Ovary (tissue), 10 donors: ENCODE measurements at places on chromosomes 3 and 15.

DNA sequence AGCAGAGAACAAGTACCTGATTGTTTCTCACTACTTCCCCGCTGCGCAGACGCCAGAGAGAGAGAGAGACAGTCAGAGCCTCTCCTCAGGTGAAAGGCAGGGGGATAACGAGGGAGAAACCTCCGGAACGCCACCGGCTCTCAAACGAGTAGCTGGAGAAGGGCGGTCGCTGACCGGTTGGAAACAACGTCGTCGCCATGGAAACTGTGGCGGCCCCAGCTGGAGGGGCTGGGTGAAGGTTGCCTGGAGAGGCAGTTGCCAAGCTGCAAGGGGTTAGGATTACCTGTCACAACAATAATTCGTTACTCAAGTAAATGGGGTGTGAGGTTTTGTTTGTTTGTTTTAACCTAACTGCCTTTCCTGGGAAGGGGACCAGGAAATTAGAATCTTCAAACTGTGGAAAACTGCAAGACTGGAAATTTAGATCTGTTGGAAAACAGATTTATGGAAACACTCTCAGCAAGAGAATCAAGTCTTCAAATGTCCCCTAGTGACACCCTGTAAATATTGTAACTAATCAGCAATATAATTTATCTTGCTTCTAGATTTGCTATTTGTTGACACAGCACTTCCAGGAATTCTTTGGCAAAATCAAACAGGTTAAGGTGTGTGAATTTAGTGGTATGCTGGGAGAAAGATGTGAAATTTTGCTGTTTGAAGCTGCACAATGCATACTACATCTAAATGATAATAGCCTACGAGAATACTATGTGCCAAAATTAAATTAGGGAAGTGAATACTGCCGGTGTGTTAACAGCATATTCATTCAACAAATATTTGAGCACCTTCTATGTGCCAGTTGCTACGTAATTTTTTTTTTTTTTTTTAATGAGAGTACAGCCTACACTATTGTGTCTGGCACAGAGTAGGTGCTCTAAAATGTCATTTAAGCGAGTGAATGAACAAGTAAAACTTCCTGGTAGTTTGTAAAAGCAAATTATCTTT is at the start of gene DNAH12:
Gene DNAH12 (minus strand): TSS at position 164 of the 945 bp plus-strand sequence. CDS start 1,474 bp downstream, outside the sequence.
- DNase-seq, result peak; percentile 68

GRCh38 chr3:180980611-180981010 is 8.9 kb downstream of the DNAJC19 start:
- DNase-seq, result no peak

- DNase-seq, result no peak
Observed at GRCh38 chr3:176971613-176972174, 225.6 kb downstream of the TBL1XR1 start.

DNA sequence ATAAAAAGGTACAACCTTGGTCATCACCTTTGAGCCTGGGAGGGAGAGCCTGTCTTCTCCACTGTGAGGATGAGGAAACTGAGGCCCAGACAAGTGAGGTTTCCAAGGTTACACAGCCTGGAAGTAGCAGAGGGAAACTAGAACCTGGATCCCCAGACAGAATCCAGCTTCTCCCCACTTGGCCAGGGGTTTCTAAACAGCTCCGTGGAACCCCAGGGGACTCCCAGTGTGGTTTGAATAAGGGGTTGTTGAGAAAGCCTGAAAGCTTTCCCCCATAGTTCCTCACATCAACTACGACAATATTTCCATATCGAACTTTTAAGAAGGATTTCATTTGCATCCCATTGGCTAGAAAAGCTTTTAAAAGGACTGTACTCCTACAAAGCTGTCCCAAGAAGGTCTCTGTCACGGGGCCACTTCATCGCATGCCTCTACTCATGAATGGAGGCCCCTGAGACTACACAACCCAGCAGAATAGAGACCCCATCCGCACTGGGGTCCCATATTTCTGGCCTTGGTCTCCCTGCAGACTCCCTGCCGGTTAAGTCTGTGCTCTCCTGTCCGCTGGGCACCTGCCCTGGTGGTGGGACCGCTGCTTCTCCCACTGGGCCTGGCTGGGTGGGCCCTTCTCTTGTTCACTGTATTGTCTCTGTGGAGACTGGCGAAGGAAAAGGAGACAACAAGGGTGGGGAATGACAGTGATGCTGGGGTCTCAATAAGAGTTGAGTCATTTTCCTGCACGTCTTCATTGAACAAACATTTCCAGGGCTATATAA is 178.5 kb downstream of the SMAD6 start:
- DNase-seq, result no peak

DNA sequence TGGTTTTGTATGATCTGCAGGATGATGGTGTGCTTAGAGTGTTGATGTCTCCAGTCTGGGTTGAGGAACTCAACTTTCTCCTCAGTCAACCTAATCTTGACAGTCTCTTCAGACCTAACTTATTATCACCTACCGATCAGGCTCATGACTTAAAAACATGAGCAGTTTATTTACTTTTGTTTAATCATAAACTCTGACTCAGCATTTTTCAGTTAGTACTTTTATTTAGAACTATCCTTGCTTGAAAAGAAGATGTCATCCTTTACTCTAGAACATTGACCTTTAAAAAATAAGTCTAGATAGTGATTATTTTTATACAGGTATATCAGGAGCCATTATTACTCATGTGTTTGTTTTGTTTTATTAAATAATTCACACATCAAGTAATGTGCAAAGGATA is 414.8 kb downstream of the AGBL1 start:
- DNase-seq, result no peak

DNA sequence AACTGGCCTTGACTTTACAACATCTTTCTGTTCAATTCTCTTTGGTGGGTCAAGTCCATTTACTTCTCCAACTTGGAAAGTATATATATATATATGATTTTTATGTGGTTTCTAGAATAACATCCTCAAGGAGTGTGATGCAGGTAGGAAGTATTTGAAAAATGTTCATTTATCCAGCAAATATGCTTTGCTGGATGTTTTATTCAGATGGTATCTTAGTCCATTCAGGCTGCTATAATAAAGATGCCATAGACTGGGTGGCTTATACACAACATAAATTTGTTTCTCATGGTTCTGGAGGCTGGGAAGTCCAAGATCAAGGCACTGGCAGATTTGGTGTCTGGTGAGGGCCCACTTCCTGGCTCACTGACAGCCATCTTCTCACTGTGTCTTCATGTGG is 168.7 kb upstream of the RASGRP1 start:
- DNase-seq, result no peak

GRCh38 chr3:100040451-100041225 is 73.7 kb downstream of the FILIP1L start:
- no peak for DNase-seq

- no peak for DNase-seq
Observed at GRCh38 chr3:155995525-155996370, 124.6 kb upstream of the KCNAB1 start.

DNA sequence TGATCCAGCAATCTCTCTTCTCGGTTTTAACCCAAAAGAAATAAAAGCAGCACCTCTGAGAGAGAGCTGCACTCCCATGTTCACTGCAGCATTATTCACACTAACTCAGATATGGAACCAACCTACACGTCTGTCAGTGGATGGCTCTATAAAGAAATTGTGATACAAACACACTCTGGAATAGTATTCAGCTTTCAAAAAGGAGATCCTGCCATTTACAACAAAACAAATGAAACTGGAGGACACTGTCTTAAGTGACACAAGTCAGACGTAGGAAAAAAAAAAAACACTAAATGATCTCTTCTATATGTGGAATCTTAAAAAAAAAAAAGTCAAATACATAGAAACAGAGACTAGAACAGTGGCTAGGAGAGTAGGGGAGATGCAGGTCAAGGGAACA is 9.2 kb downstream of the HERC1 start:
- no peak for DNase-seq

- peak; percentile 63 for DNase-seq
Observed at GRCh38 chr15:67107014-67107812, 41.8 kb downstream of the SMAD3 start.

DNA sequence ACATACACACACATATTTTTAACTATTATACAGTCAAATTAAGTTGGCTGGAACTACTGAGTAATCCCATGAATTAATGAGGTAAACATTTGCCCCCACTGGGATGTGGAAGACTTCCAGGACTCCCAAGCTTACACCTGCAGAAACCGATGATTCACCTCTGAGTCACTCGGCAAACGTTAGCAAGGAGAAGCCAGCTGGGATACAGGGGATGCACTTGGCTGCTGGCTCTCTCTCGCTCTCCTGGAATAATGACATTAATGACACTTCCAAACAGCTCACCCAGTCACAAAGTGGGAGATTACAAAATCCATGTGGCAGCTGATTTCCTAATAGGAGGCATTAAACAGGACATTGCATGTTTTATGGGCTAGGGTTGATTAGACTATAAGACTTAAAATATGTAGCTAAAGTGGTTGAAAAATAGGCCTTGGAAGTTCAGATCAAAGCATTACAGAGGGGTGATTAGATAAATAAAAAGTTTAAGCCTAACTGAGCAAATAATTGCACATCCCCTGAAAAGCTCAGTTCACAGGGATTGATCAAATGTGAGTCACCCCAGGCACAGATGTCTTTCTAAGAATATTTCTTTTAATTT is 500.9 kb downstream of the SOX2 start:
- no peak for DNase-seq

GRCh38 chr3:42688016-42688415 is 2.7 kb downstream of the KLHL40 start:
- no peak for DNase-seq

DNA sequence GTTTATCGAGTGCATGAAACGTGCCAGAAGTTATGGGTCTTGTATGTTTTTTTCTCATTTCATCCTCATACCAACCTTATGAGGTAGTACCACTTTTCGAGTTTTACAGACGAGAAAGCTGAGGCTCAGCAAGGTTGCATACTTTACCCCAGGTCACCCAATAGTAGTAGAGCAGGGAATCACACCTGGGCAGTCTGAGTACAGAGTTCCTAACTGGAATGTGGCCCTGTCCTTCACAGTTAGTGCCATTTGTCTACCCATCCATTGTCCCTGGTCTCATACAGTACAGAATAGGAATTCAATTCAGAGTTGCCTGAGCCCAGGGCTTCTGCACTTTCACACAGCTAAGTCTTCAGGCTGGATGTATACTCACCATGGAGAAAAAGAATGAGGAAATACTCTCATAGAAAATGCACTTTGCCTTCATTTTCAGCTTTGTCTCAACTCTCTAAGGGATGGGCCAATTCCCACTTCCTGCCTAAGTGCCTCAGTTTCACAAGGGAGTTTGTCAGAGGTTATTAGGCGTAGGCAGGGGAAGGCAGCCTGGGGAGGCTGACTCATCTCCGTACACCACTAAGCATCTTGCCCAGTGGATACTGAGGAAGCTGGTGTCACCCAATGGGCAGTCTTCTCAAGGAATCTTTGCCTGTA is 93.2 kb downstream of the TMEM212 start:
- no peak for DNase-seq

DNA sequence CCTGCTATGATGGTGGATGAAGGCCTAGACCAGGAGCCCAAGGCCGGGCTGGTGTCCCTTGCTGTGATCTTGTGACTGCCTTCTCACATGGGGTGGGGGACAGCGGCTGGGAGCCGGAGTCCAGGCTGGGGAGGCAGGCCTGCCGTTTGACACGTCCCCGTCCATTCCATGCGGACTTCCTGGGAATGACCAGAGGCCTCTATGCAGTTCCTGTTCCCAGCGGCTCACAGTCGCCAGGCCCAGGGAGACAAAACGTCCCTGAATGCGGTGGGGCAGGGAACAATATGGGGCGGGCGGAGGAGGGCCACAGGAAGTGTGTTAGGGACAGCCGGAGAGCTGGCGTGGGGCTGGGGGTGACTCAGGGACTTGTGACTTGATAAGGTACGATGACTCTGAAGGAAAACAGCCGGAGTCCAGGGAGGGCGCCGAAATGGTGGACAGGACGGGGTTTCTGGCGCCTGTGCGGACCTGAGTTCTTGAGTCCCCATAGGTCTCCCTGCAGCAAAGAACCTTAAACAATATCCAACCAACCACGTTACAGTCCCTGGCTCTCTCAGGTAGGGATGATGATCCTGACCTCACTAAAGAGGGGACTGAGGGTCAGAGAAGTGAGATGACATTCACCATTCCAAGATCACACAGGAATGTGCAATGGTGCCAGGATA is 40.5 kb upstream of the SMAD6 start:
- no peak for DNase-seq

- DNase-seq, result no peak
Observed at GRCh38 chr3:123300583-123300982, 98.8 kb downstream of the SEC22A start.

DNA sequence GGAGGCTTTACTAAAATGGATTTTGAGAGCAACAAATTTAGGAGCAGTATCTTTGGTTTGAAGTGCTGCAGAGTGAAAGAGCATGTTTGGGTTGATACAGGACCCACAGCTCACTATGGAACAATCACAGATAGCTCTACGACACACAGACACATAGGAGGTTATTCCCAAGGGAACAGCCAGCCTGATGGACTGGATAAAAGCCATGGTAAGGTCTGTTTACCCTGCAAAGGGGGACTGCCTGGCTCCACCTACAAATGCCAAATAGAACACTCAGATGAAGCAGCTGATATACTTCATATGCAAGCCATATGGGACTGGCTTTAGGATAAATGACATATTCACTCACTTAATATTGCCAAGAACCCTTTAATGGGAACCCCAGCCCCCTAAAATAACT is 75.4 kb downstream of the CDC25A start:
- no peak for DNase-seq

DNA sequence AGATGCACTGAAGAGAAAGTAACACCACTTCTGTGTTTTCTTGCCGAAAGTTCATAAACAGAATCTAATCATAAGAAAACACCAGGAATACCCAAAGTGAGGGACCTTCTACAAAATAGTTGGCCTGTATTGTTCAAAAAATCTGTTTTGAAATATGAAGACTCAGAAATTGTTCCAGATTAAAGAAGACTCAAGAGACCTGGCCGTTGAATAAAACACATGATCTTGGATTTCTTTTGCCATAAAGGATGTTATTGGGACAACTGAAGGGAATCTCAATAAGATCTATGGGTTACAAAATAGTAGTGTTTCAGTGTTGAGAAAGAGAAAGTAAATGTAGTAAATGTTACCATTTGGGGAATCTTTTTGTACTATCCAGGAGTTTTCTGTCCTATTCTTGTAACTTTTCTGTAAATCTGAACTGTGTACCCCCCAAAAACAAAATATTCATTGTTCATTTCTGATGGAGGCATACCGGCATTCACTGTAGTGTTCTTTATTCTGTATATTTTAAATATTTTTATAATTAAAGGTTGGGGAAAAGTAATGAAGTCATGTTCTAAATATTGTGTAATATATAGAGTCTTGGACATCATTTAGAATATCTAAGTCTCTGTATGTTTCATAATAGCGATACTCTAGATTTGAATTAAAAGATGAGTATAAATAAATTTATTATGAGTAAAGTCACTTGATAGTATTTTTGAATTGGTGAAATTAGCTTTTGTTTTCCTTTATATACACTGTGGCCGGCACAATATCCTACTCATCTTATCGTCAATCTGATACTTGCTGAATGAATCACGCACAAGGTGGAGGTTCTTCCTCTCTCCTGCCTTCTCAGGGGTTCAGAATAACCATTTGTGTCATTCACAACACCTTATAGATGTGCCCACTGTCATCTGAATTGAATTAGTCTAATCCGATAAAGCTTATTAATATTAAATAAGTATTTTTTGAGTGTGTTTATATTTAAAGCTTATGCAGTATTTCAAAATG is 66.7 kb downstream of the TRAK1 start:
- DNase-seq, result no peak

GRCh38 chr3:58009026-58009748 is 965 bp downstream of the FLNB start:
- DNase-seq, result peak; percentile 45

GRCh38 chr15:62262305-62262941 is 97.3 kb upstream of the C2CD4B start:
- no peak for DNase-seq
